Ecto neural progenitor cell (in vitro differentiated cells): ENCODE measurements at places on chromosomes 5 and 9.

- no peak for DNase-seq
Observed at GRCh38 chr5:137937994-137938750, 48.9 kb downstream of the PKD2L2 start.

GRCh38 chr5:136104306-136104965, 28.2 kb upstream of the SMAD5 start:
- no peak for DNase-seq

- no peak for DNase-seq
Observed at GRCh38 chr5:77449981-77450380, 42.1 kb downstream of the WDR41 start.

DNA sequence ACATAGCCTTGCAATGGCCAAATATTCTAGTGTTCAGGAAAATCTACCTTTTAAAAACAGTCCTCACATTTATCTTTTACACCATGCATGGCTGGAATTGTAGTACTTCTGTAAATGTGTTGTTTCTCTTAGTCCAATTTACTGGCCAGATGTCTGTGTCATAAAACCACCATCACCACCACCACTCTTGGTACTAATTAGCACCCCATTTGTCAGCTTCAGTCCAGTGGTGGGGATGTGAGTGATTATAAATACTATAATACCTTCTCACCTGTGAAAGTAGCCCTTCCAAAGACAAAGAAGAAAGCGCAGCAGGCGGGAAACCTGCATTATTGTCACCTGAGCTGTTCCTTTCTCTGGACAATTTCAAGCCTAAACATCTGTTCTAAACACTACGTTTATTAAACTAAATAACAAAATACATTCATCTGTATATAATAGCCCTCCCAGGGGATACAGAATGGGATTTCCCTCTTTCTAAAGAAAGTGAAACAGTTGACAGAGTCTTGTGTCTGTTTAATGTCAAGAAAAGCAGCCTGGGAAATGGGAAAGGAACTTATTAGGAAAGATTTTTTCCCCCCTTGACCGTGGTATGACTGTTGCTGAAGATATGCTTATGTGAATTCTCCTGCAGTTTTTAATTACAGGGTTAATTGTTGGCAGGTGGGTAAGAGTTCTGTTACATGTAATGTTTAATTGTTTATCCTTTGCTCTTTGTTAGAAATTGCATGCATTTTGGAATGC, 144.5 kb upstream of the NUDT12 start:
- DNase-seq = no peak
